MG63 (cell line): ENCODE measurements at places on chromosomes 7 and 10. TPM values are rescaled to one million over a fixed set of nuclear protein-coding genes. Genes with fewer than 3 reads are reported as not detected.

The KBTBD2 gene
- total RNA-seq, result 23.4 and 34.0 TPM in 2 replicates

The SAMD9 gene
- total RNA-seq, result 3.8 and 14.6 TPM in 2 replicates

The NACAD gene
- not detected in 2 replicates for total RNA-seq

GRCh38 chr7:154699417-154699816 lies 303.5 kb downstream of the PAXIP1 start:
- peak; percentile 9 for DNase-seq

DNA sequence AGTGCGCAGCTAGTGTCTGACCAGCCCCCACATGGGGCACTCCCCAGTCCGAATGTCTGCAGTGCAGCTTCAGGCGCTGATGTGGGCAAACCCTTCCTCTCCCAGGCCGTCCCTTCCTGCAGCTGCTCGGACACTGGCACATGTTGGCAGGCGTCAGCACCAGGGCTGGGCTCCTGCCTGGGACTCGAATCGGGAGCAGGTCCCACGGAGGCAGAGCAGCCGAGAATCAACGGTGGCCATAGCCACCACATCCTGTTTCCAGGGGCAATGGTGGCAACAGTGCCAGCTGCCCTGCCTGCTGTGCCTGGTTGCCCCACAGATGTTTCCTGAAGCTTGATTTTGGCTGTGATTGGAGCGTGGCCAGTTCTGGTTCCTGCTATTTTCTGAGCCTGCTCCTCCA lies 65.8 kb downstream of the MGMT start:
- DNase-seq, result no peak

The TMEM236 gene
- not detected in 2 replicates for total RNA-seq

The GRID2IP gene
- total RNA-seq, result not detected in 2 replicates

DNA sequence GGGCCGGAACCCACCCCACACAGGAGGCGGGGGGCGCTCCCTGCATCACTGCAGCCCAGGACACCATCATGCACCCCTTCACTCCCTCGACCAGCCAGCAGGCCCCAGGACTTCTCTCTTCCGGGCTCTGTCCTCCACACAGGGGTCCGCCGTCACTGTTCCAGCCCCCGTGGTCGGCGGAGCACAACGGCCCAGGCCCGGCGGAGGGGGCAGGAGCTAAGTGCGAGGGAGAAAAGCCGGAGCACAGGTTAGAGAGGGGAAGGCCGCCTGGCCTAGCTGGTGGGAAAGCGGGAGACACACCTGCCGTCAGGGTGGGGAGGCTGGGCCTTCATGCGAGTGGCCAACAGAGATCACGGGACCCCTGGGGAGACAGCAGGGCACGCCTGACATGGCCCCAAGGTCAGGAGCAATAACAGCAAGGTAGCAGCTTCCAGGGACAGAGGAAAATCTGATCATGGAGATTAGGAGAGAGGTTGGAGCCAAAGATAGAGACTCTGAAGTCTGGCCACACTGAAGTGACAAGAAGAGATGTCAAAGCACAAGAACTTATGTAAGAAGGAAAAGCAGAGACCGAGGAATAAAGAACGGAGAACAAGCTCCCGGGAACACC lies 151.1 kb downstream of the MAD1L1 start:
- no peak for DNase-seq
